ENCODE measurements at places on chromosomes 7 and 10.

DNA sequence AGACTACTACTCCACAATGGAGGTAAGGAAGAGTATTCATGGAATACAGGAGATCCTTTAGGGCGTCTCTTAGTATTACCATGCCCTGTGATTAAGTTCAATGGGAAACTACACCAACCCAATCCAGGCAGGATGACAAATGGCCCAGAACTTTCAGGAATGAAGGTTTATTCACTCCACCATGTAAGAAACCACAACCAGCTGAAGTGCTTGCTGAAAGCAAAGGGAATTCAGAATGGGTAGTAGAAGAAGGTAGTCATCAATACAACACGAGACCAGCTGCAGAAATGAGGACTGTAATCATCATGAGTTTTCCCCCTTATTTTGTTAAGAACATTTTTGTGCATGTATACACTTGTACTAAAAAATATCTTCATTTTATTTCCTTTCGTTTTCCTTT lies 76.6 kb downstream of the GPR37 start:
- DNase-seq = no peak

DNA sequence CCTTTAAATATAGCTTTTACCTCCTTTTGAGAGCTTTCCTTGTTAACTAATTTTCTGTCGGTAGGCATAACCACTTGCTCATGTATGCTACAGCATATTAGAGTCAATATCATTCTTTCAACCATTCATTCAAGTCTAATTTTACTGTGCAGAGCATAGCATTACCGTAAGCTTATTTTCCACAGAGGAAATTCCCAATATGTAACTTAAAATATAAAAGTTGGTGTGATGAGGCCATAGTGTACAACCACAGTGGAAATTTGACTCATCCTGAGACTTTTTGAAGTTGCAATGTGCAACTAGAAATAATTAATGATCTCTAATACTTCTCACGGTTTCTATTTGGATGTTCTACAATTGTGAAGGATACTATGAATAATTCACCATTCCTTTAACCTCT lies 80.6 kb upstream of the KLF6 start:
- no peak for DNase-seq

DNA sequence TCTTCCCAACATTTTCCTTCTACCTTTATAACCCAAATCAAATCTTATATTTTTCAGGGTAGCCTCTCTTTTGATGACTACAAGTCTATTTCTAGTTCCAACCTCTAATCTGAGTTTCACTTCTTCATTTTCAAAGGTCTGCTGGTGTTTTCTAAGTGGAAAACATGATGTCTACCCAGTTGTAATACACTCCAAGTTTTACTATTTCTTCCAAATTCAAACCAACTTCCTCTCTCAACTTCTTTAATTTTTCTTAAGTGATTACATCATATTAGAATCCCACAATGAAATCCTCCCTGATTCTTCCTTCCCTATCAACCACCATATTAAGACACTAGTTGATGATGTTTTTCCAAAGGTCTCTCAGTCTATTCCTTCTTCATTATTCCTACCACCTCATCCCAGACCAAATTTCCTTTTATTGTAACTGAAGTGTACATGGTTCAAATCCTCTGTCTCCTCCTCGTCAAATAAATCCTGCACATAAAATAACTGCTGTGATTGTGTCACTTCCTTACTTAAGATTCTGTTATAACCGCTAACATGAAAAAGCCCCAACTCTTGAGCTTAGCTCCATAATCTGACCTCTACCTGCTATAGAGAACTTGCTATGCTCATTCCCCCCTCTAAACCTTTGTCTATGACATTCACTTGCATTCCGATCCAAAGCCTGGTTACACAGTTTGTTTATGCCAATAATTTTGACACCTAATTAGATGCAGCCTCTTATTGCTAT lies 12.7 kb downstream of the TAS2R38 start:
- DNase-seq = no peak

DNA sequence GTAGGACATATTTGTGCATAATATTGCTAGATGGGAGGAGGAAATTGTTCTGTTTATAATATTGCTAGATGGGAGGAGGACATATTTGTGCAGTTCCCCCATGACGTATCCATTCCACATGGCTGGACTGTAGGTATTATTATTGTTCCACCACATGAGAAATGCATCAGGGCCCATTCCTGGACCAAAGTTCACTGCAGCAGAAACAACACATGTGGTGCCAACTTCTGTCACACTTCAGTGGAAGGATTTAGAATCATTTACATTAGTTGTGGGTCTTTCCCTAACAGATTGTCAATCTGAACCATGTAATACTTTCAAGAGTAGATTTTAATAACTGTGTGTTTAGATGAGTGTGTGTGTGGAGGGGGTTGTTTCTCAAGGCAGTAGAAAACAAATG lies 32.7 kb upstream of the MACC1 start:
- no peak for DNase-seq

DNA sequence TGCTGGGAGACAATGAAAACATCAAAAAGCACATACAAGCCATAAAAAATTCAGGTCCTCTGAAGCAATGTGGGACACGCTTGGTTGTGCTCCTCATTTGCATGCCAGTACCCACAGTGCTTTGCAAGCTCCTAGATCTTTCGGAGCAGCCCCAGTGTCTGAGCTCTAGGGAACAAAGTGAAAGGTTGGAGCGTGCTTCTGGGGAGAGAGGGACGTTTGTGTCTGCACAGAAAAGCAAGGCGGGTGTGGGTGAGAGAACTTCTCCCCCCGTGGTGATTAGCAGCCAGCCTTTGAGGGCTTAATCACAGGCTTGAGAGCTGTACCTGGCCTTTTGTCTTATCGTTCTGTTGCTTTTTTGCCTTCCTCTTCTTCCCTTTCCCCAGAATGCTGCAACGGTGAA lies 76.7 kb upstream of the HABP2 start:
- no peak for DNase-seq
